ENCODE measurements at places on chromosomes 16 and 17. TPM values are rescaled to one million over a fixed set of nuclear protein-coding genes. Genes with fewer than 3 reads are reported as not detected.

GRCh38 chr16:17983847-17984639 lies 352.5 kb downstream of the NPIPA8 start:
- DNase-seq, result no peak

GRCh38 chr17:16888413-16889087 lies 83.4 kb downstream of the TNFRSF13B start:
- no peak for DNase-seq

DNA sequence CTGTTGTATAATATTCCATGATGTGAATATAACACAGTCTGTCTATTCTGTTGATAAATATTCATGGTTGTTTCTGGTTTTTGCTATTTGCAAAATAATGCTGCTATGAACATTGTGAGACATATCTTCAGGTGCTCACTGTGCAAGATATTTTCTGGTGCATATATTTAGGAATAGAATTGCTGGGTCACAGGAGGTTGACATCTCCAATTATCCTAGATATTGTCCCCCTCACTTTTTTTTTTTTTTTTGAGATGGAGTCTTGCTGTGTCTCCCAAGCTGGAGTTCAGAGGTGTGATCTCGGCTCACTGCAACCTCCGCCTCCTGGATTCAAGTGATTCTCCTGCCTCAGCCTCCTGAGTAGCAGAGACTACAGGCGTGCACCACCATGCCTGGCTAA lies 14.5 kb upstream of the MYO18A start:
- no peak for DNase-seq

The KSR1 gene
- total RNA-seq, result 52.5 TPM

The SHPK gene
- total RNA-seq, result 10.4 TPM

The SRCIN1 gene
- 2.1 TPM for total RNA-seq
